CD4-positive, alpha-beta T cell (primary cell): ENCODE measurements at places on chromosomes 2 and 18. TPM values are rescaled to one million over a fixed set of nuclear protein-coding genes. Genes with fewer than 3 reads are reported as not detected.

DNA sequence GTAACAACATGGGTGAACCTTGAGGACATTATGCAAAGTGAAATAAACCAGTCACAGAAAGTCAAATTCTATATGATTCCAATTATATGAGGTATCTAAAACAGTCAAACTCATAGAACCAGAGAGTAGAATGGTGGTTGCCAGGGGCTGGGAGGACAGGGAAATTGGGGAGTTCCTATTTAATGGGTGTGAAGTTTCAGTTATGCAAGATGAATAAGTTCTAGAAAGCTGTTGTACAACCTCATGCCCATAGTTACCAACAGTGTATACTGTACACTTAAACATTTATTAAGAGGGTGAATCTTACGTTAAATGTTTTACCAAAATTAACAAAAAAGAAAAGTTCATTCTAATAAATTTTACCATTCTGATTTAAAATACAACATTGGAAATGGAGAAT lies 92.7 kb upstream of the WDSUB1 start:
- DNase-seq = no peak
- no peak overlapping the region for H3K4me3 ChIP-seq
- H3K27me3 ChIP-seq = no peaks in the 10 kb centered on the region
- H3K4me1 ChIP-seq = no peaks in the 10 kb centered on the region

GRCh38 chr2:17800693-17801458 lies 15.4 kb upstream of the MSGN1 start:
- no peaks in the 10 kb centered on the region for H3K36me3 ChIP-seq
- no peak for DNase-seq
- peaks cover 8% of the 10 kb centered on the region for H3K27me3 ChIP-seq

- no peak for DNase-seq
- H3K36me3 ChIP-seq = no peaks in the 10 kb centered on the region
- no peaks in the 10 kb centered on the region for H3K27me3 ChIP-seq
- no peaks in the 10 kb centered on the region for H3K4me1 ChIP-seq
- H3K27ac ChIP-seq = no peak overlapping the region
These were observed 391.2 kb upstream of the HNRNPA3 start for GRCh38 chr2:176821350-176821749.

Gene RAB27B
- 2.5 TPM for total RNA-seq

Gene LINC00305
- total RNA-seq = not detected

Gene CCT4
- 114 TPM for total RNA-seq
